ENCODE measurements at places on chromosomes 5 and 9. TPM values are rescaled to one million over a fixed set of nuclear protein-coding genes. Genes with fewer than 3 reads are reported as not detected.

The PCDHA7 gene
- polyA plus RNA-seq: 0.03 TPM

The ANXA2R gene
- polyA plus RNA-seq: 1.1 TPM

The IL9 gene
- polyA plus RNA-seq: not detected

The CMYA5 gene
- 279 TPM for polyA plus RNA-seq

The RHOBTB3 gene
- polyA plus RNA-seq: 24.3 TPM

The KIF4B gene
- not detected for polyA plus RNA-seq

The EGFLAM gene
- 4.7 TPM for polyA plus RNA-seq

The PCDHGC5 gene
- 0.72 TPM for polyA plus RNA-seq

The C5orf52 gene
- not detected for polyA plus RNA-seq

The C5orf58 gene
- polyA plus RNA-seq: not detected

The PSD2 gene
- not detected for polyA plus RNA-seq

The CNTNAP3 gene
- polyA plus RNA-seq: 2.1 TPM

The SLU7 gene
- 32.5 TPM for polyA plus RNA-seq

The KIAA0825 gene
- polyA plus RNA-seq: 1.00 TPM

The TNFAIP8 gene
- polyA plus RNA-seq: 10.0 TPM

The RASEF gene
- not detected for polyA plus RNA-seq

The FREM1 gene
- 1.1 TPM for polyA plus RNA-seq

The CD274 gene
- 50.1 TPM for polyA plus RNA-seq

The SH3RF2 gene
- 31.3 TPM for polyA plus RNA-seq

The TTC16 gene
- 0.34 TPM for polyA plus RNA-seq

The PCDHB2 gene
- 0.50 TPM for polyA plus RNA-seq

The SEPTIN8 gene
- polyA plus RNA-seq: 11.0 TPM

The NR6A1 gene
- polyA plus RNA-seq: 0.65 TPM

The STK32A gene
- 0.30 TPM for polyA plus RNA-seq

The GRXCR2 gene
- polyA plus RNA-seq: 0.80 TPM

The CARTPT gene
- polyA plus RNA-seq: not detected

The CNTFR gene
- 2.3 TPM for polyA plus RNA-seq

The MRNIP gene
- 10.4 TPM for polyA plus RNA-seq

The FAM169A gene
- 0.88 TPM for polyA plus RNA-seq

The PCDHGB6 gene
- 2.3 TPM for polyA plus RNA-seq

The WNT8A gene
- not detected for polyA plus RNA-seq

The CTXN3 gene
- polyA plus RNA-seq: not detected

The PCDHB4 gene
- polyA plus RNA-seq: 0.30 TPM

The LCN2 gene
- not detected for polyA plus RNA-seq

The UBTD2 gene
- 5.0 TPM for polyA plus RNA-seq

The CDH10 gene
- polyA plus RNA-seq: not detected

The HTR4 gene
- polyA plus RNA-seq: 0.11 TPM

The SH3TC2 gene
- 2.6 TPM for polyA plus RNA-seq

The BSPRY gene
- polyA plus RNA-seq: 3.8 TPM

The ACSL6 gene
- polyA plus RNA-seq: 3.2 TPM

The SHOC1 gene
- 0.01 TPM for polyA plus RNA-seq

The SPATA31C1 gene
- polyA plus RNA-seq: not detected

The UBAC1 gene
- polyA plus RNA-seq: 100 TPM

The ENHO gene
- polyA plus RNA-seq: 0.27 TPM

The LCN1 gene
- polyA plus RNA-seq: not detected

The PROB1 gene
- 18.9 TPM for polyA plus RNA-seq

The GLRA1 gene
- not detected for polyA plus RNA-seq

The NR3C1 gene
- 10.4 TPM for polyA plus RNA-seq

The TNFSF15 gene
- polyA plus RNA-seq: 0.03 TPM

The HAVCR1 gene
- polyA plus RNA-seq: not detected

The MYO10 gene
- polyA plus RNA-seq: 2.0 TPM

The OR1Q1 gene
- not detected for polyA plus RNA-seq

The ADRA1B gene
- 0.65 TPM for polyA plus RNA-seq

The SLCO4C1 gene
- 0.01 TPM for polyA plus RNA-seq

The BARHL1 gene
- not detected for polyA plus RNA-seq

All from heart left ventricle (tissue), 16 donors.